ENCODE measurements at places on chromosomes 3 and 15.

DNA sequence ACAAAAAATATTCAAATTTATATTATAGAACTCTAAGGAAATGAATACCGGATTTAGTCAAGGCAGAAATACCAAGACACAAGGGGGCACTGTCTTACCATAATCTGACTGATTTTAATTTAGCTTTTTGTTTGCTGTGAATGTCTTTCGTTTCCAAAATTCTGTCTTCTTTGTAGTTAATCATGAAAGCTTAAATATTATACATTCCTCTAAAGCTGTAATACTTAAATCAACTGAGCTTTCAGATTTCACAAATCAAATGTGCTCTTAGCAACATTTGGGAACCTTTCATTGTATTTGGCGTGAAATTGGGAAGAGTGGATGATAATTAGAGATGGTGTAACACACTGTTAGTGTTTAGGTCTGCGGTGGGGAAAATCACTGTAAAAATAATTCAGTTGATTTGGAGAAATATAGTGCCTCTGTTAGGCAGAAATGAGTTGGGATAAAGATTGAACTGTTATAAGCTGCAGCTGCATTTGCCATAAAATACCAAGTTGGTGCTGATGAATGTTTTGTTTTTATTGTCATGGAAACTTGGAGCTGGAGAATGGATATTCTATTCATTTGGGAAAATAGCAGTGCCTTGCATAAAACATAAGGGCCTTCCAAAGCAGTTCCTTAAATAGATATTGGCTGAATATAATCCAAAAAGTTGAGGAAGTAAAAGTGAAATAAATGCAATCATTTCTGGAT lies 228.2 kb downstream of the TCF12 start:
- peak; percentile 88 for DNase-seq

- no peak for DNase-seq
Observed at GRCh38 chr3:14166877-14167603, 11.4 kb downstream of the XPC start.

- DNase-seq, result peak; percentile 74
Observed at GRCh38 chr3:15796771-15797641, 773 bp downstream of the ANKRD28 start.

- peak; percentile 35 for DNase-seq
Observed at GRCh38 chr15:51335538-51336410, 2.6 kb downstream of the CYP19A1 start.

GRCh38 chr3:152893647-152894046 lies 58.7 kb downstream of the P2RY1 start:
- no peak for DNase-seq

Measured in fibroblast of the aortic adventitia (primary cell).